HTR-8/SVneo (cell line): ENCODE measurements at places on chromosomes 6 and 20.

DNA sequence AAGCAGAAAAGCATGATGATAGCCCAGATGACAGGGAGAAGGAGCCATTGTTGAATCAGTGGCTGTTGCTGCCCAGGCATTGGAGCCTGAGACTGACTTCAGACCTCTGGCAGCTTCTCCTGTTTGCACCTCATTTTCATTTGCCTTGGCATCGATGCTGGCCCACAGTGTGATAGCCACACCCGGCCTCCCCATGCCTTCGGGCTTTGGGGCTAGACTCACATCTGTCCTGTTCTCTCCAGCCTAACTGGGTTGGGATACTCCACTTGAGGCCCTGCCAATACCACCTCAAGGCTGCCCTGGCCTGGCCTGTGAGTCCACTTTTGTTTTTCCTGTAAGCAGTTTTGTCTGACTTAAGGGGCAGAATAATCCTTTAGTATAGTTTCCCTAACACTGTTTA lies 140.4 kb downstream of the UST start:
- no peak for DNase-seq

DNA sequence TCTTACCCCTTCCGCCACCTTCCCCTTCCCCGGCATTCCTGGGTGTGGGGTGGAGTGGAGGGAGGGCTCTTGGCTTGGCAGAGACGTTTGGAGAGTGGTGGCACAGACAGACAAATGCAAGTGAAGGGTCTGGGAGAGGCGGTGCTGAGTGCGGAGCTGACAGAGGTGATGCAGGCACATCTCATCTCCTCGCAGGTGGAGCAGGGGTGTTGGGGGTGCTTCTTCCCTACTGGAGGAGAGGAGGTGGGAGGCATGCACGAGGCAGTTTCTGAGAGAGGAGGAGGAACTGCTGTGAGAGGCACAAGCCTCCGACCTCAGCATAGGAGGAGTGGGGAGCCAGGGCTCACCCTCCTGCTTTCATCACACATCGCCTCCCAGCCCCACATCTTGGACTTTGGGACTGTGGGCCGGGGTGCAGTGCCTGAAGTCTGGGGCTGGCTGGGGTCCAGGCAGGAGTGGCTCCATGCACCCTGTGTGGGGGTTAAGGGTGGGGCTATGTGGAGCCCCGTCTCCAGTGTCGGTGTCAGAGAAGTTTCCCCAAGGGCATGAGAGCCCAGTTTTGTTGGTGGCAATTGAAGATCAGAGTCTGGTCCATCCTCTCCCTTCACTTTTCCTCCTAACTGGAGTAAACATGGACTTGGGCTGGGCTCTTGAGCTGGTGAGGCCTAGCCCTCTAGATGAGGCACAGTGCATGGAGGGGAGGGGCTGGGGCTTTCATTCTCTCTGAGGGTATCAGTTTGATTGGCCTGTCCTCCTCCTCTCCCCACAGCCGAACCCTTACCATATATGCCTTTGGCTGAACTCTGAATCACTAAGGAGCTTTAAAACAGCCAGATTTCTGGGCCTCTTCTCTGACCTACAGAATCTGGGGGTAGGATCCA lies 20.2 kb upstream of the SLC22A7 start:
- no peak for DNase-seq

DNA sequence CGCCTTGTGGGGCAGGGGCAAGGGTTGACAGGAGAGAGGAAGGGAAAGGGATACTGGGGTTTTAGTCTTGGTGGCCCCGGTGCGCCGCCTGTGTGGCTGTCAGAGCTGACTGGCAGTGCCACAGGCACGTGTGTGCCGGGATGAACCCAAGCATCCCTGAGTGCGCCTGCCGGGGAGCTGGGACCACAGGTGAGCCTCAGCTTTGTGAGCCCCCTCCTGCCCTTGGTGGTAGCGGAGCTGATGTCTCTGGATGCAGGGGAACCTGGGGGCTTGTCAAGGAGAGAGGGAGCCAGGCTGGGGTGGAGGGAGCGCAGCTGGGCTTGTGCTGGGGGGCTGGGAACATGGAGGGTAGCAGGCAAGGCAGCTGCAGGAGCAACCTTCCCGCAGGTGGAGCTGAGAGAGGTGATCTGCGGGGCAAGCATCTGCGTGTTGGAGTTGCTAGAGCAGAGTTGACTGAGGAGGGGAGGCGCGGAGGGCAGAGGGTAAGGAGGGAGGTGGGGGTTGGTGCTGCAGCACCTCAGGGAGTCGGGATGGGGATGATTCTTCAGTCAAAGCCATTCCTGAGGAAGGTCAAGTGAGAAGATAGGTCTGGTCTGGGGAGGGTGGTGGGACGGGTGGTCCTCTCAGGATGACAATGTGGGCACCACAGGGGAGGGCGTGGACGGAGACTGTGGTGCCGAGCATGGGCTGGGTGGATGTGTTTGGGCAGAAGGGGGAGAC lies 28.1 kb downstream of the PYGB start:
- no peak for DNase-seq

- no peak for DNase-seq
Observed at GRCh38 chr6:41373919-41374617, 38.7 kb downstream of the NCR2 start.

- no peak for DNase-seq
Observed at GRCh38 chr6:10894958-10895357, 8.1 kb downstream of the SYCP2L start.
